Right ventricle myocardium superior (tissue), 1 donor: ENCODE measurements at places on chromosomes 12 and 14.

DNA sequence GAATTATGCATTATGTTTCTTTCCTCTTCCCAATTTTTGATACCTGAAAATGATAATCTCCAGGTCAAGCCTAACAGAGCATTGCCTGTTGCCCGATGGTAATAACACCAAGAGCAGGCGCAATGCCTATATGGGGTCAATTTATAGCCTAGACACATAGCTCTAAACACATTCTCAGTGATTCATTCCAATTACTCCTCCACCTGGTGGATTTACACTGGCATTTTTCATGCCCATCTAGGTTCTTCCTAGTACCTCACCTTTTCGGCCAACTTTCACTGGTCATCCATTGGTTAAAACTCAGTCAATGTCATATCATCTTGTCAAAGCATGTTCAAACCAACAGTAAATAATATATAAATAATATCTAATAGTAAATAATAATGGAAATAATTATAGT is 53.1 kb downstream of the EIF2S3B start:
- DNase-seq, result no peak

DNA sequence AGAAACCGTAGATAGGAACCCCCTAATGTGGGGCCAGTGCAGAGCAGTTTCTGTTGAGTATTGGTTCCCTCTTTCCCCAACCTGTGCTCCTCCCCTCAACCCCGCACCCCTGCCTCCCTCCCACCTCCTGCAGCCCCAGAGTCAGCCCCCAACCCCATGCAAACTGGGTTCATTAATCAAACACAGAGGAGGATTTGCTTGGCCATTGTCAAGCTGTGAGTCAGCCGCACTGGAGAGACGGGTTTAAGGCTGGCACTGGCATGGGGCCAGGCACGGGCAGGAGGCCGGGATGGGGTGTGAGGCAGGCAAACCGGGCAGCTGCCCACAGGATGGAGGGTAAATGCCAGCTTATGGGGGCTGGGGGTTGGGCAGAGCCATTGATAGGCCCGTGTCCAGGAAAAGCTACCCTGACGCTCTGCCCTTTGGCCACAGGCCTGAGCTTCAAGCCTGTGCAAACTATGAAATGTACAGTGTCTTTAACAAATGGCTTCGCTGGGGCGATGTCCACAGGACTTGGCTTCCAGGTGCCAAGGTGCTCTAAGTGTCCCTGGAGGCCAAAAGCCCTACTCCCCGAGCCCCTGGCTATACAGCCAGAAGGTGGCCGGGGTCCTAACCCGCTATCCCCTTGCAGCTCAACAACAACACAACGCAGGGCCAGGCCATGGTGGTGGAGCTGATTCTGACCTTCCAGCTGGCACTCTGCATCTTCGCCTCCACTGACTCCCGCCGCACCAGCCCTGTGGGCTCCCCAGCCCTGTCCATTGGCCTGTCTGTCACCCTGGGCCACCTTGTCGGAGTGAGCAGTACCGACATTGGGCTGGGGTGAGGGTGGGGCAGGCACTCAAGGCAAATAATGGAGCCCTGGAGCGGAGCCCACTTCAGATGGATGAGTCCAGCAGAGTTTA is 1.4 kb downstream of the AQP5 start:
- peak; percentile 80 for DNase-seq

- no peak for DNase-seq
These were observed 291.7 kb upstream of the FAR2 start for GRCh38 chr12:28857369-28857768.

- no peak for DNase-seq
These were observed 97.3 kb downstream of the INSM2 start for GRCh38 chr14:35631071-35631805.

GRCh38 chr14:95362138-95362494 is 42.4 kb upstream of the CLMN start:
- DNase-seq, result no peak

DNA sequence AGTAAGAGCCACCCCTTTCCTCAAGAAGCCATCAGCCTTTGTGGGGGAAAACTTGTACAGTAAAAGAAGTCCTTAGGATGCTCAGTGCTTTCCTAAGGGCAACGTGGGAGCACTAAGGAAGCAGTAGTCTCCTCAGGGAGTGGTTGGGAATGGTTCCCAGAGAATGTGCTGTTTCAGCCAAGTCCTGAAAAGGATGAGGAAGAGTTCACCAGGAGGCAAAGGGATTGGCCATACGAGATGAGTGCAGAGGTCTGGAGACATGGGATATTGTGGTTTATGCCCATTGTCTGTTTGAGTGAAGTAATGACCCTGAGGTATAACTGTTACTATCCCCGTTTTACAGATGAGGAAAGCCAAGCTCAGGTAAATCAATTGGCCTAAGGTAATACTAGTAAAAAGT is 86.0 kb upstream of the ATF1 start:
- DNase-seq, result no peak

DNA sequence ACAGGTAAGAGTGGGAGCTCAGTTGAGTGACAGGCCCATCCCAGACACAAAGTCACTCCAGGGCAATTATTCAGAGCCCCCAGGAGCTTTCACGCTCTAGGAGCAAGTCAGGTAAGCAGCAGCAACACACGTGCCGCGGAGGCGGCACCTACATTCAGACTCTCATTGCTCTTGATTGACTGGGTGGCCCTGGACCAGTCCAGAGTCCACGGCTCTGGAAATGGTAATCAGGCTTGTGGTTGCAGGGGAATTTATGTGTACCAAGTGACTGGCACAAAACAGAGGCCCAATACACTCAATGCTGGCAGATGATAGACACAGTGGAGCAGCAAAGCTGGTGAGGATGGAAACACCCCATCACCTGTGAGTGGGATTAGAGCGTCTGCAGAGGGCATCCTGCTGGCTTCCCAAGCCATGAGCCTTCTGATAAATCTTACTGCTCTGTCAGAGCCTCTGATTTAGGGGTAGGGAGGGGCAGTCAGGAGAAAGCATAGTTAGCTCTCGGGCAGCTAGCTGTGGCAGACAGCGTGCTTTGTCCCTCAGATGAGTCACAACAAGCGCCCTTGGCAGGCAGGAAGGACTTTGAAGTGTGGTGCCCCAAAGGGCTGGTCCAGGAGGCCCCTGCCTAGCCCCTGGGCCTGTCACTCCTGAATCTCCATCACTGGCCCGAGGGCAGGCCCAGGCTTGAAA is 344.7 kb downstream of the CACNA1C start:
- DNase-seq, result no peak

GRCh38 chr12:91432089-91432488 is 249.5 kb upstream of the DCN start:
- no peak for DNase-seq

- DNase-seq, result peak; percentile 46
These were observed 6.0 kb downstream of the MTERF2 start for GRCh38 chr12:106980944-106981343.

DNA sequence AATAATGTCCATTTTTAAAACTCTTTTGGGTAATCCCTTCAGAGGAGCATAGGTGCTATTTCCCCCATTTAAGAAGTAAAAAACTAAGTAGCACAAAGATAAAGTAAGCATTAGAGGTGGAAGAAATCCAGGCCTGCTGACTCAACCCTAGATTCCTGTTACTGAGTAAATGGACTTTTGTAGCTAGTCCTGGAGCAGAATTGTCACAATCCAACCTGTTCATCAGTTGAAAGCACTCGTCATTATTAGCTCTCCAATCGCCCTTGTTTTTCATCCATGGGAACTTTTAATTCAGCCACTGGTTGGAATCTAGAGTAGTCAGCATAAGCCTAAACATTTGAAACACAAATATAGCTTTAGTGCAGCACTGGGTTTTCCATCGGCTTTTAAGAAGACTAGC is 139.5 kb upstream of the AMIGO2 start:
- no peak for DNase-seq

GRCh38 chr14:71481021-71481654 is 451.1 kb upstream of the RGS6 start:
- no peak for DNase-seq

DNA sequence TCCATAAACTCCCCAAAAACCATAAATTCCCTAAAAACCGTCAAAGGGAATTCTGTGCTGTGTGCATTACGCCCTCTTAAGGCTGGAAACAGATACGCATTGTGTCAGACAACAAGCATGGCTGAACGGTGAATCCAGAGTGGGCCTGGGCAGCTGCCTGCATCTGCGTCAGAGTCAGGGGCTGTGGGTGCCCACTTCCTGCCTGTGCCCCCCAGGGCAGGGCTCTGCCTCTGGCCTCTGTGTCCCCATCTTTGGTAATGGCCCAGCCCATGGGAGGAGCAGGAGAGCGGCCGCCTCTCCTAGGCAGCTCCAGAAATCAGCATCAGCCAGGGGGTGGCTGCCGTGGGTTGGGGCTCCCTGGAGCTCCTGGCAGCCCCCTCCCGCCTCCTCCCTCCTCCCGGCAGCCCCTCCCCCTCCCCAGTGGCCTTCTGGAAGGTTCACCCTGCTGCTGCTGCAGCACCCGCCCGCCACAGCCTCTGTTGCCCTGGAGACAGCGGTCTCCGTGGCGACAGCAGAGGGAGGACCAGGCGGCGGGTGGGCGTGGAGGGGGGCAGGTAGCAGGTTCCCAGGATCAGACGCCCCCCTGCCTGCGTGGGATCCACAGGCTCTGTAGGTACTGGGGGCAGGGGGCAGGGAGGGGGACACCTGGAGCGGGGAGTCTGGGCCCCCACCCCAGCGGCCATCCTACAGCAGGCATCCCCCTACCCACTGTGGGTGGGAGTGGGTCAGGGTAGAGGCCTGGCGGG is 5.9 kb downstream of the MMP17 start:
- no peak for DNase-seq

GRCh38 chr12:27987331-27987730 is 14.8 kb upstream of the PTHLH start:
- no peak for DNase-seq

DNA sequence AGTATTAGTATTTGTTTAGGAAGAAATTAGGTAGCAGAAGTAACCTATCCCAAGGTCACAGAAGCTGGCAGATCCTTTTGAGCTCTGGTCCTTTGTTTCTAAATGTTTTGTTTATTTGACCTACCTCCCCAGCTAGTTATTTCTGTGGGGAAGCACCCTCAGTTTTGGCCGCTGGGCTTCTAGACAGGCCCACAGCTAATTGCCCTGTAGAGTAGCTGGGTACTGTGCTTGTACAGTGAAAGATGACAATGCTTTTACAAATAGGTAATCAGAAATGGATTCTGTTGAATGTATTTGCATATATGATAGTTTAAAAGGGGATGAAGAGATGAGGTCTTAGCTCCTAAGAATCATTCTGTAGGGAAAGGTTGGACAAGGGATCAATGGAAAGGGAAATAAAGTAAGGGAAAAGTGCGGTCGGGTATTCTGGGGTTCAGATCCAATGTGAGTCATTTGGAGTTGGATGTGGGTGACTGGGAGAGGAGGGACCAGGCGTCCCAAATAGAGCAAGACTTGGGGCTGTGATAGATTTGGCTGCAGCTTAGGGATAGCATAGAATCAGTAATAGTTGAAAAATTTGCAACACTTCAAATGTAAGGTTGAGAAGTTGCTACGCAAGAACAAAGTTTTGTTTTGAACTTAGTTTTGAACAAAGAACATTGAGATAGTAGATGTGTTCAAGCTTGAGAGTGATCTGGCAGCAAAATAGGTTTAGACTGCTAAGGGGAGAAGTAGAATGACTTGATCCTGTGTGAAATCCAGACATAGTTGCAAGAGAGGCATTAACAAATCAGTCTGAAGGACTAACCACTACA is 3.6 kb downstream of the NUDT4 start:
- no peak for DNase-seq

DNA sequence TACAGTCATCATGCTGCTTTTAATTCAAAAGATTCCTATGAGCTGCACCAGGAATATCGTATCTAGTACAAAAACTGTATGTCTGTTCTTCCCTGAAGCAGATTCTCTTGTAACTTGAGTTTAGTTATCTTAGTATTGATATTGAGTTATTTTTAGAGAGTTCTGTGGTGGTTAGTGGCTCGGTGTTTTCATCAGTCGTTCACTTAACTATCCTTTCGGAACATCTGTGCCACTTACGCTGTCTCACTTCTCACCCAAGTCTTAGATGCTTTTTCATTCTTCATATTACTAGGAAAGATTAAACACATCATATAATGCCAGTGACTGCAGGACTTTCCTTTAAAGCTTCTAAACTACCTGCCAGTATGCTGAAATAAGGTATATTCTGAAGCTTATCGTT is 251.0 kb downstream of the FBXL14 start:
- no peak for DNase-seq

- no peak for DNase-seq
These were observed 26.7 kb upstream of the RAB21 start for GRCh38 chr12:71727958-71728357.

GRCh38 chr12:101455685-101456084 is 19.5 kb upstream of the SPIC start:
- no peak for DNase-seq

DNA sequence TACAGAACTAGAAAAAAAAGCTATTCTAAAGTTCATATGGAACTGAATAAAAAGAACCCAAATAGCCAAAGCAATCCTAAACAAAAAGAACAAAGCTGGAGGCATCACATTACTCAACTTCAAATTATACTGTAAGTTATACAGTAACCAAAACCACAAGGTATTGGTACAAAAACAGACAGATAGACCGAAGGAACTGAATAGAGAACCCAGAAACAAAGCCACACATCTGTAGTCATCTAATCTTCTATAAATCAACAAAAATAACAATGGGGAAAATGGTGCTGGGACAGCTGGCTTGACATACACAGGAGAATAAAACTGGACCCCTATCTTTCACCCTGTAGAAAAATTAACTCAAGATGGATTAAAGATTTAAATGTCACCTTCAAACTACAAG is 38.1 kb upstream of the CMKLR1 start:
- no peak for DNase-seq

DNA sequence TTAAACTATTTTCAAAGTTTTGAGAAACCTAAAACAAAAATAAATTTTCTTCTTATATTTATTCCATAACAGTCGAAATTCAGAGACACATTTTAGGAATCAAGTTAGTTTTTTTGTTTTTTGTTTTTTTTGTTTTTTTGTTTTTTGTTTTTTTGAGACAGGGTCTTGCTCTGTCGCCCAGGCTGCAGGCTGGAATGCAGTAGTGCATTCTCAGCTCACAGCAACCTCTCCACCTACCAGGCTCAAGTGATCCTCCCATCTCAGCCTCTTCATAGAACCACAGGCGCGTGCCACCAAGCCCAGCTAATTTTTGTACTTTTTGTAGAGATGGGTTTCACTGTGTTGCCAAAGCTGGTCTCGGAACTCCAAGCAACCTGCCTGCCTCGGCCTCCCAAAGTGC is 18.5 kb upstream of the DNAAF2 start:
- no peak for DNase-seq

GRCh38 chr12:104864668-104865067 is 93.4 kb downstream of the SLC41A2 start:
- no peak for DNase-seq
